Activated T-helper 2 cell treated with anti-CD3 and anti-CD28 coated beads, Interferon-gamma antibody, Interleukin-2, Interleukin-4, amounts not matched to agents 10 μg/mL and 5 μg/mL and 100 μg/mL, durations not matched to agents 14 hours and 24 hours and 36 hours (primary cell): ENCODE measurements at places on chromosomes 3 and 15. TPM values are rescaled to one million over a fixed set of nuclear protein-coding genes. Genes with fewer than 3 reads are reported as not detected.

DNA sequence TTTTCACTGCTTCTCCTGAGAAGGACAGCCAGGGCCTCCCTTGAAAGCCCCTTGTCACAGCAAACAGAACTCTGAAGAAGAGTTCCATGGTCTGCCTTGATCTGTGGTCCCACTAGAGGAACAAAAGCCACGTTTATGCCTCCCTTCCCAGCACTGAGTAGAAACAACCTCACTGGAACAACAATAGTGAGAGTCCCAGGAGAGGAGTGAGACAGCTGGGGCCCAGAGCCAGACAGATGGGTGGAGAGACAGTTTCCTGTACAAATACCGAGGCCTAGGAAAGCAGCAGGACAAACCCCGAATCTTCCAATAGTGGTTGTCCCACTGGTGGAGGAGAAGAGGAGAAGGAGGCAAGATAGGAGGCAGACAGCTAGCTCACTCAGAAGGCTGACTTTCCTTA is 106.1 kb downstream of the WDR76 start:
- H3K36me3 ChIP-seq = no peaks in the 10 kb centered on the region
- H3K4me3 ChIP-seq = no peak overlapping the region
- no peak for DNase-seq
- H3K27ac ChIP-seq = no peak overlapping the region

- peaks cover 23% of the 10 kb centered on the region for H3K27me3 ChIP-seq
- no peak overlapping the region for H3K4me3 ChIP-seq
- DNase-seq = no peak
- H3K36me3 ChIP-seq = no peaks in the 10 kb centered on the region
- no peak overlapping the region for H3K27ac ChIP-seq
Measured at GRCh38 chr3:194777729-194778128, 92.0 kb downstream of the FAM43A start.

DNA sequence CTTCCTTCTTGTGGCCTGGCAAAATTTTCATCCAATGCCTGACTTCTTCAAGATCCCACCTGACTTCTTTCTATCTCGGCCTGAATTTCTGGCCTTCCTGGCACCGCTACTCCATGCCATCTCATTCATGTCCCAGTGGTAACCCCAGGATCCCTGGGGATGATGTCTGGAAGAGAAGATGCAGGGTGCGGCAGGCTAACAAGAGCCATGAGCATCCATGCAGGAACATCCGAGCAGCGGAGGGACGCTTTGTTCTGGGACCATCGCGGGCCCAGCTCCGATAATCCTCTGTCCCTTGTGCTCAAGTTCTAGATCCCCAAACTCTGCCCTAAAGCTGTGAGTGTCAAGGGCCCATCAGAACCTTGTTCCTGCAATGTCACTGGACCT is 10.9 kb downstream of the MYL3 start:
- no peak for DNase-seq
- no peaks in the 10 kb centered on the region for H3K36me3 ChIP-seq
- no peak overlapping the region for H3K27ac ChIP-seq
- H3K4me1 ChIP-seq = no peaks in the 10 kb centered on the region
- peaks cover 7% of the 10 kb centered on the region for H3K27me3 ChIP-seq

The PRTG gene
- total RNA-seq = 0.66 and 0.83 TPM in 2 replicates
